Suppressor macrophage treated with lipopolysaccharide for 4 hours (primary cell): ENCODE measurements at places on chromosomes 12 and 14.
A peak's percentile ranks its signal among the peaks of the same experiment; 100 is the strongest.

DNA sequence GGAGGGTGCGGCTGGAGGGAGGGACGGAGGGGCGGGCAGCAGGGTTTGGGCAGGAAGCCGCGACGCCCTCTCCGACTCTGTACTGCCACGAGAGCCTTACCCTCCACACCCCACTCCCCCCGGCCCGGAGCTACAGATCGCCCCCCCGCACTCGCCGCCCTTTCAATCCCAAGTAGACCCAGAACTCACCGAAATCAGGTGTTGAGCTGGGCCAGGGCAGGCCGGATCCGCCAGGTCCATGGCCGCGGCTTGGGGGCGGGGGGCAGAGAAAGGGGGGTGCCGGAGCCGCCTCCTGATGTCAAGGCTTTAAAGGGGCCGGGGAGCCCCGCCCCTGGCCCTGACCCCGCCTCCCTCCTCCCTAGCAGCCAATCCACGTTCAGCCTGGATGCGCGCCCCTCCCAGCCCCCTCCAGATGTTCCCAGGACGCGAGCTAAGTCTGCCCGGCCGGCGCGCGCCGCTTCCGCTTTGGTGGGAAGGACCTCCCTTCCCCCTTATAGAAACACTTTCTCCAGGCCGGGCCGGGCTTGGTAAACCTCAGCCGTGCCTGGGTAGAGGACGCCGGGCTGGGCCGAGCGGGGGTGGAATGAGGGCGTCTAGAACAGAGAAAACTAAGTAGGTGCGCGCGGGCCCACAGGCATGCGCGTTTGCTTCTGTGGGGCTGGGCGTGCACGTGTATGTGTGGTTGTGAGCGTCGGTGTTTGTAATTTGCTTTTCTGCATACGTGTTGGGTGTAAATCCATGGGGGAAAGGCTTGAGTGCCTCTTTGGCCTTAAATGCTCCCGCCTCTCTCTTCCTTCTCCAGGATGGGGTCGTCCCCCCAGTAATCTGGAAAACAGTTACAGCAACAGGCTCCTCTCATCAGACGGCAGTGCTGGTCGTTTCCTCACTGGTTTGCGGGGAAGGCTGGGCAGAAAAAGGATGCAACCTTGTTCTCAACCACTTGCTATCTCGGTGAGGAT, at the start of gene NCKAP5L:
TSS of gene NCKAP5L (minus strand) at position 281 of the 959 bp plus-strand sequence. CDS start 24,369 bp downstream, outside the sequence.
- peak; percentile 97 for DNase-seq

GRCh38 chr14:66514213-66514612, 6.3 kb downstream of the GPHN start:
- peak; percentile 72 for DNase-seq

DNA sequence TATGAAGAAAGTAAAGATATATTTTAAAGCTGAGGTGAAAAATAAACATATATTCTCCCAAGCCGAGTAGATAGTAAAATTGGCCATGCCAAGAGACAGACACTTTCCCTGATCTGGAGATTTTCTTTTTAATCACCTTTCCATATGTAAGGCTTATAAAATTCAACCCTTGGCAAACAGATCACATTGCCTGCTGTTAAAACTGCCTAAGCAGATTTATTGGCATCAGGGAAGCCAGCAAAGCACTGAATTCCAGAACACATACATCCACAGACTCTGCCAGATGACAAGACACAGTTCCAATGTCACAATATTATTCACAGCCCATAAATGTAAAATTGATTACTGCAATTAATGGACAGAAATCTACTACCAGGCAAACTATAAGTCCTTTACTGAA, 78.2 kb upstream of the GARIN2 start:
- DNase-seq = no peak

DNA sequence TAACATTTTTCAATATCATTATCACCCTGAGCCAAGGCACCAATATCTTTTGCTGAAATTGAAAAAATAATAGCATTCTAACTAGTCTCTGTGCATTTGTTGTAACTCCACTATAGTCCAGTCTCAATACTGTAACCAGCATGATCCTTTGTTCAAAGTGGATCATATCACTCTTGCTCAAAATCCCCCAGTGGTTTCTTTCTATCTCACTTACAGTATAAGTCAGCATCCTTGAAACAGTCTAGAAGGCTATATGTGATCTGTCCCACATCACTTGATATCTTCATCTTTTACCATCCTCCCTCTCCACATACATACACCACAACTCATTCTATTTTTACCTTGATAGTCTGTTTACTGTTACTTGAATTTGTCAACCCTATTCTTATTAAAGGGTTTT, 435.7 kb downstream of the CCER1 start:
- no peak for DNase-seq

- no peak for DNase-seq
These were observed 237.3 kb downstream of the CACNA1C start for GRCh38 chr12:2290091-2290490.

- peak; percentile 61 for DNase-seq
These were observed 3.9 kb downstream of the SAMD4A start for GRCh38 chr14:54570631-54571415.

- no peak for DNase-seq
These were observed 145.3 kb downstream of the TTLL5 start for GRCh38 chr14:75806352-75806832.

GRCh38 chr14:33669111-33669510, 281.8 kb downstream of the EGLN3 start:
- DNase-seq = no peak

GRCh38 chr12:113709456-113709855, 237.8 kb upstream of the LHX5 start:
- DNase-seq = no peak

- no peak for DNase-seq
These were observed 30.4 kb upstream of the PKP2 start for GRCh38 chr12:32926963-32927362.

GRCh38 chr12:110532644-110533043, 30.5 kb downstream of the RAD9B start:
- no peak for DNase-seq

GRCh38 chr14:53389202-53389601, 236.1 kb upstream of the DDHD1 start:
- no peak for DNase-seq

- no peak for DNase-seq
These were observed 36.2 kb upstream of the FBXO21 start for GRCh38 chr12:117226505-117226904.

DNA sequence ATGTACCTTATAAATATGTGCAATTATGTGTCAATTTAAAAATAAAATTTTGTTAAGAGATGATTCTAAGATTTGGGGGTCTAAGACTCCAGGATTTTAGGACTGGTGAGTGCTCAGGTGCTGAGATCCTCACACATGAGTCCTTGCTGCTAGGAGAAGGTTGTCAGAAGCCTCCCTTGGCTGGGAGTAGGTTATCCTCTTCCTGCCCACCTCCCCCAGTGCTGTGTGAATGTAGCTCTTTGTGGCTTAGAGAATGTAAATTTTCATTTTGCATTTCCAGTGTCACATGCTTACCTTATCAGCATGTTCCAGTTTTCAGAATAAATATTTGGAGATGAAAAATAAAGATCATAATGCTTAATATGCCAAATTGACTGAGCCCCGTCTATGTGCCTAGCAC, 114.2 kb upstream of the MDM1 start:
- DNase-seq = no peak

DNA sequence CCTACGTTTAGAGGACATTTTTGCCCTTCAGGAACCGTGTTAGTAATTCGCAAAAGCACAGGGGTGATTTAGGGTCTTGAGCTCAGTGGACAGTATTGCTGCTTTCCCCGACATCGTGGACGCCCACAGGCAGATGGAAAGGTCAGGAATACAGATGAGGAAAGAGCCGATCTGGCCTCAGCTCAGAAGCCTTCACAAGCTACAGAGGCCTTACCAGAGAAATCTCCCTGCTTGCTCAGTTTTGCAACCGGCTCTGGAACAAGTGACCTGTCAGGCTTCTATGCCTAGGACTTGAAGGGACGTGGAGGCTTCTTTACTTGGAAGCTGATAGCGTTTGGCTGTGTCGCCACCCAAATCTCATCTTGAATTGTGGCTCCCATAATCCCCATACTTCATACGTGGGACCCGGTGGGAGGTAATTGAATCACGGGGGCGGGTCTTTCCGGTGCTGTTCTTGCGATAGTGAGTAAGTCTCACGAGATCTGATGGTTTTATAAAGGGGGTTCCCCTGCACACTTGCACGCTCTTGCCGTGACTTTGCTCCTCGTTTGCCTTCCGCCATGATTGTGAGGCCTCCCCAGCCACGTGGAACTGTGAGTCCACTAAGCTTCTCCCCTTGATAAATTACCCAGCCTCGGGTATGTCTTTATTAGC, 332.5 kb downstream of the MED13L start:
- no peak for DNase-seq

GRCh38 chr14:29311983-29312382, 545.4 kb downstream of the FOXG1 start:
- no peak for DNase-seq

DNA sequence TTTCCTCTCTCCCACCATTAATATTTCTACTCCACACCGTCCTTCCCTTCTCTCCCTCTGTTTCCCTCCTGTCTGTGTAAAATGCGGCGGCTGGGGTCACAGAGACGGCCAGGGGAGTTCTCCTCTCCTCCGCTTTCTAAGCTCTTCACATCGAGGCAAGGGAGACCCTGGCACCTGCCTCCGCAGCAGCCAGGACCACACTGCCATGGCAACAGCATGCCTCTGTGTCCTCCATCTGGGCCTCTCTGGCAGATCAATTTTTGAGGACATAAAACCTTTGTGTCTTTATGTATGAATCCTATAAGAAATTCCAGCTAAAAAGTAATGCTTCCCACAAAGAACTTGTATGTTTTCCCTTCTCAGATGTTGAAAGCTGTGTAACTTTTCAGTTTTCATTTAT, 41.4 kb downstream of the DYRK4 start:
- no peak for DNase-seq

DNA sequence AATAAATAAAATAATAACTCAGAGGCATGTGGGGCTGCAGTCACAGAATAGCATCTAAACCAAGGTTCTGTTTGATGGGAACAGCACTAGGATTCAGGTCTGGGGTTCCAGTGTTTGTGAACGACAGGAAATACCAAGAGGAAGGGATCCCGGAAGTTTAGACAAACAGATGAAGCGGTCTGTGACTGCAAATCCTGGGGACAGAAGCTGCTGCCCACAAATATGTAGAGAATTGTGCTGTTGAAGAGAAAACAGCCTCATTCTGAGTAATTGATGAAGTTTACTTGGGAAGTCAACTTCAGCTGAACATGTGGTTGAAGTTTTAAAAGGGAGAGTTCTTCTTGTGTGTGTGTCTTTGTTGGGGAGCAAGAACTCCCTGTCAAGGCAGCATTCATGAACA, 98.4 kb upstream of the TBX5 start:
- no peak for DNase-seq

DNA sequence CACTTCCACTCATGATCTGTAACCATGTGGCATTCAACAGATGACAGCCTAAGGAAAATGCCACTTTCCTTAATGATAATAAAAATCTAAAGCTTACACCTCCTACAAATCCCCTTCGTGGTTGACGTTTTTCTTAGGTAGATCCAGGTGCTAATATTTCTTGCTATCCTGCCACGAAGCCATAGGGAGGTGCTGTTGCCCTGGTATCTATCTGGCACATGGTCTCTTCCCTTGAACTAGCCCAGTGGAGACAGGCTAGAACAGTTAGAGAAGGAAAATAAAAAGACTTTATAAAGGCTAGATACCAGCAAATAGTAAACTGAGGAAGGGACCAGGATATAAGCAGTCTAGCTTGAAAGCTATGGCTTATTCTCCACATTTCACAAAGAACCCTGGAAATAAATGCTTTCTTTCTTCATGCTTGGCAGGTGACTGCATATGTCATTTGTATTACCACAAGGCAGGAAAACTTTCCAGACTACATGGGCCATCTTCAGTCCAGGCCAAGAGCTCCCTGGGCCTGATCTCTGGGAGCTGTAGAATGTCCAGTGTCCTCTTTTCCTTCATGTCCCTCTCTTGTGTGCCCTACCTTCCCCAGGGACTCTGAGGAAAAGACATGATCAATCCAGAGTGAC, 15.3 kb downstream of the SPIC start:
- DNase-seq = no peak

- DNase-seq = peak; percentile 60
These were observed 12.3 kb downstream of the METTL3 start for GRCh38 chr14:21498540-21499526.

DNA sequence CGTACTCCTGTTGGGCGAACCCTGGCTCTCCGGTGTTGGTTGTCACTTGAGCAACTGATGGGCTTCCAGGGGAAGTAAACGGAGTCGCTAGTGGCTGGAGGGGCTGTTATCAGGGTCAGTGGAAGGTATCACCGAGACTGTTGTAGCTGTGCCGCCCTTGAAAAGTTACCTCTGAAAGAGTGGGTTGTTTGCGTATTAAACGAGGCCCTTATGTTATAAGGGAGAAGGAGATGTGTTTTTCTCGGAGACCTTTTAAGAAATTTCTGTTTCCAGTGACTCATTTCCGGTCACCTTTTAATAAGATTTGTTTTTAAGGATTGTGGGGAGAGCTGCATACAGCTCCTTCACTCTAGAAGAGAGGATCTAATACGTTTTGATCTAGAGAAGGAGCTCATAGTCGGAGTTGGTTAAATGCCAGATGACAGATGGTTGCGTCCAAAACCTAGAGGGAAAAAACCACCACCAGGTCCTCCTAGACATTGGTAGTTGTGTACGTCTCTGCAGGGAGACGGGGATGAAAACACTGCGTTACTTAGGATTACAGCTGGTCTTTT, 750 bp upstream of the DBX2 start:
- no peak for DNase-seq

DNA sequence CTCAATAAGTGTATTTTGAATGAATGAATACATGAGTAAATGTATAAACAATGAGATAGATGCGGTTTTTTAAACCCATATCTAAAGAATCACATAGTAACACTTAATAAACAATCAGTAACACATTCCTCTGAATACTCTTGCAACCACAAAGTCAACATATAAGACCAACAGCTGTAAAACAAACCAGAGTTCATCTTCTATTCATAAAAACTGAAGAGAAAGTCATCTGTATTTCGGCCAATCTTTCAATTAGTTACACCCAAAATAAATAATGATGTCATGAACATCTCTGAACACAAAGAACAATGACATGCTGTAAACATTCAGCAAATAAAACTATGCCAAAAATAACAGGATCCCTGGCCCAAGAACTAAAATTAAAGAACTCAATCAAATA, 47.2 kb downstream of the ARMH4 start:
- DNase-seq = no peak

GRCh38 chr14:68312884-68313610, 479.8 kb downstream of the ZFP36L1 start:
- no peak for DNase-seq

DNA sequence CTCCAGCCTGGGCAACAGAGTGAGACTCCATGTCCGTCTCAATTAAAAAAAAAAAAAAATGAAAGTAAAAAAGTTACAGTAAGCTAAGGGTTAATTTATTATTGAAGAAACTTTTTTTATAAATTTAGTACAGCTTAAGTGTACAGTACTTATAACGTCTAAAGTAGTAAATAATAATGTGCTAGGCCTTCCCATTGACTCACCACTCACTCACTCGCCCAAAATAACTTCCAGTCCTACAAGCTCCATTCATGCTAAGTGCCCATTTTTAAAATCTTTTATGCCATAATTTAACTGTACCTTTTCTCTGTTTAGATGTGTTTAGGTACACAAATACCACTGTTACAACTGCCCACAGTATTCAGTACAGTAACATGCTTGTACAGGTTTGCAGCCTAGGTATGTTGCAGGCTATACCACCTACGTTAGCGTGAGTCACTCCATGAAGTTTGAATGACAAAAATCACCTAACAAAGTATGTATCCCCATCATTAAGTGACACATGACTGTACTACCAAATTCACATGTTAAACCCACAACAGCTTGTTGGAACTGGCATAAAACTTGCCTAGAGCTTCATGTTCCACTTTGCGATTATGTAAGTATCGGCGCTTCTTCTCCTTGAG, 10.7 kb downstream of the KANSL2 start:
- DNase-seq = no peak
